Renal cortex interstitium (tissue), 15 donors: ENCODE measurements at places on chromosomes 13 and 19. TPM values are rescaled to one million over a fixed set of nuclear protein-coding genes. Genes with fewer than 3 reads are reported as not detected.

GRCh38 chr13:43116242-43116641, 92.9 kb downstream of the DNAJC15 start:
- DNase-seq = no peak

- DNase-seq = no peak
These were observed 145.3 kb downstream of the POSTN start for GRCh38 chr13:37453246-37453645.

- no peak for DNase-seq
These were observed 125.7 kb downstream of the TNFRSF19 start for GRCh38 chr13:23695711-23696464.

ZNF426 gene
- 25.0 TPM for polyA plus RNA-seq

DNA sequence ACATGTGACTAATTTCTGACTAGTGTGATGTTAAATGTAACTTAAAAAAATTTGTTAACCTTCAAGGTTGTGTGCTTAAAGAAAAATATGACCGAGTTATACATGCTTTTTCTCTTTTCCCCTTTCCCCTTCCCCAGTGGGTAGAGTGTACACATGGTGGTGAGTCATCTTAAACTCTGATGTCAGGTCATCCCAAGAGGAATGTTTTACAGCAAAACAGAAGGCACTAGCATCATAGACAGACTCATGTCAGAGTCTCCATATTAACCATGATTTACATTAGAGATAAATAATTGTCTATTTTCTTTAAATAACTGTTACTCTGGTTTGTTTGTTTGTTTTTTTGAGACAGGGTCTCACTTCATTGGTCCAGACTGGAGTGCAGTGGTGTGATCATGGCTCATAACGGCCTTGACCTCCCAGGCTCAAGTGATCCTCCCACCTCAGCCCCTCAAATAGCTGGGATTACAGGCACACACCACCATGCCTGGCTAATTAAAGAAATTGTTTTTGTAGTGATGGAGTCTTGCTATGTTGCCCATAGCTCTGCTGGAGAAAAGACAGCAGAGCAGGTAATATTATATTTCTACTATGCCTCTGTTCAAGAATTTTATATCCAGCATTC, 160.4 kb upstream of the PCDH9 start:
- no peak for DNase-seq

DNA sequence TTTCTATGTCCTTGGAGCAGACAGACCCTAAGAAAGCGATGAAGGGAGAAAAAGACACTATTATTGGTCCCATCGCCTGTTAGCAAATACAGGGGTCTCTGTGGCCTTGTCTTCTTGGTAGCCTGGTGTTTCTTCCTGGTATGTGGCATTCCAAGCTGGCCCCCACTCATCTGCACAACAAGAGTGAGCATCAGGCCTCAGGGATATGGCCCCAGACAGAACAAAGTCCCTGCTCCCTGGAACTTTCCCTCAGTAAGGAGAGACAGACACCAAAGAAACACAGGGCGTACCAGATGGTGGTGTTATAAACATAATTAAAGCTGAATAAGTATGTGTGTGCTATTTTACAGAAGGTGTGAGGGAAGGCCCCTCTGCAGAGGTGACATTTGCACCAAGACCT, 48.2 kb upstream of the KPNA3 start:
- no peak for DNase-seq

GRCh38 chr13:80164462-80164861, 176.5 kb downstream of the SPRY2 start:
- no peak for DNase-seq

CLPTM1 gene
- 125 TPM for polyA plus RNA-seq

GRCh38 chr13:94974015-94974951, 261.9 kb upstream of the SOX21 start:
- DNase-seq = no peak
